ENCODE measurements at places on chromosomes 2 and 18.

DNA sequence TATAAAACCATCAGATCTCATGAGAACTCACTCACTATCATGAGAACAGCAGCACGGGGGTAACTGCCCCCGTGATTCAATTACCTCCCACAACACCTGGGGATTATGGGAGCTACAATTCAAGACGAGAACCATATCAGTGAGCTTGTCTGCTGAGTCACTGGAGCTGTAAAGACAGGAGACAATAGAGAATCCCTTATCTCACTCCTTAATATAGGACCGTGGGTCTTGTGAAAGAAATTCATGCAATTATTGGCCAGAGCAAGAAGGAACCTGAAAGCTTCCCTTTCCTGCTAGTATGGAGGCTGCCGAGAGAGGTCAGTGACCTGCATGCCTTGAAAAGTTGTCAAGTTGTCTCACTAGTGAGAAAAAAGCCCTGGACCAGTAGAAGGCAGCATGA is 9.5 kb upstream of the TNFAIP6 start:
- DNase-seq = peak; percentile 27

GRCh38 chr2:49237867-49238603 is 83.7 kb upstream of the FSHR start:
- DNase-seq = no peak

DNA sequence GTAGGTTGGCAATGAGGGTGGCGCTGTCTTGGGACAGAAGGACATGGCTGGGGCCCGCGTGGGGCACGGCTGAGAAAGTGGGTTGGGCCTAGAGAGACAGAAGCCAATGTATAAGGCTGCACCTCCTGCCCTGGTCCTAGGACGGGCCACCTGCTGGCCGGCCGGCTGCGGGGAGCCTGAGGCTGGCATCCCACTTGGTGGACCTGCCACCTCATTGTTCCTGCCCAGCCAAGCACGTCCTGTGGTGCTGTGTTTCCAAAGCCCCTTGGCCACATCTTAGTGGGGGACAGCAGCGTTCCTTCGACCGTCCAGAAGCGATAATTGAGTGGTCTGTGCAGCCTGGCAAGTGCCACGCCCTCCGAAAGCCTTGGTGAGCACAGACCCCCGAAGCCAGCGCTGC is 223.9 kb downstream of the LDLRAD4 start:
- no peak for DNase-seq

DNA sequence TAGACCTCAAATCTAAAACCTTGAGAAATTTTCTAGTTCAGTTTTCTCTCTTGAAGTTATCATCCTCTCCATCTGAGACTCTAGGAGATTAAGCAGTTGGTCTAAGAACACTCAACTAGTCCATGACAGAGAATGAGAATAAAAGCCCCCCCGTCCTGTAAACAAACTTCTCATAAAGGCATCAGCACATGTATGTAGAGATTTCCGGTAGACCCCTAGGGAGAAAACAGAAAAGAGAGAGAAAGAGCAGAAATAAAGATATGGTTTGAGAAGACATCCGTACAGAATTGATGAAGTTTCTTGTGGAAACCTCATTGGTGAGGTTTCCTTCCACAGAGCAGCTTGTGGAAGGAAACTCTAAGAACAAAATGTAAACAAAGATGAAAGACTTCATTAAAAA is 3.2 kb upstream of the GPR155 start:
- no peak for DNase-seq
